AG09309 (cell line): ENCODE measurements at places on chromosomes 7 and 10.
A peak's percentile ranks its signal among the peaks of the same experiment; 100 is the strongest.

DNA sequence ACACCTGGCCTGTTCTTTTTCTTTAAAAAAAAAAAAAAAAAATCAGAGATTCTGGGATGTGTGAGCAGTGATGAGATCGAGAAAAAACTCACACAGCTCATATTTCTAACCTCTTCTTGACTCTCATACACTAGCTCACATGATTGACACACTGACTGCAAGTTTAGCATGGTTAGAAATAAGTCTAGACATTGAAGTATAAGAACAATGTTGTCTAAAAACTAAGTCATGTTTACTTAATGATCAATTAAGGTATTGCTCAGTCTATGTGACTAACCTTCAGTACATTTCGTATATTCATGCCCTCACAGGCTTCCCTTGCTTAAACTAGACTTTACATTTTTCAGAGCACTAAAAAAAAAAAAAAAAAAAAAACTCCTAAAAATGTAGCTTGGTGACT is 775.1 kb downstream of the GATA3 start:
- no peak for DNase-seq

GRCh38 chr7:20229646-20230500 is 12.7 kb upstream of the MACC1 start:
- DNase-seq, result peak; percentile 59

GRCh38 chr7:3128857-3129490 is 85.3 kb upstream of the CARD11 start:
- DNase-seq, result no peak

GRCh38 chr10:36440539-36440938 is 684.9 kb upstream of the ANKRD30A start:
- DNase-seq, result no peak

GRCh38 chr10:53111529-53111928 is 338.9 kb upstream of the MBL2 start:
- DNase-seq, result no peak

GRCh38 chr7:4436936-4437335 is 245.2 kb upstream of the FOXK1 start:
- no peak for DNase-seq

DNA sequence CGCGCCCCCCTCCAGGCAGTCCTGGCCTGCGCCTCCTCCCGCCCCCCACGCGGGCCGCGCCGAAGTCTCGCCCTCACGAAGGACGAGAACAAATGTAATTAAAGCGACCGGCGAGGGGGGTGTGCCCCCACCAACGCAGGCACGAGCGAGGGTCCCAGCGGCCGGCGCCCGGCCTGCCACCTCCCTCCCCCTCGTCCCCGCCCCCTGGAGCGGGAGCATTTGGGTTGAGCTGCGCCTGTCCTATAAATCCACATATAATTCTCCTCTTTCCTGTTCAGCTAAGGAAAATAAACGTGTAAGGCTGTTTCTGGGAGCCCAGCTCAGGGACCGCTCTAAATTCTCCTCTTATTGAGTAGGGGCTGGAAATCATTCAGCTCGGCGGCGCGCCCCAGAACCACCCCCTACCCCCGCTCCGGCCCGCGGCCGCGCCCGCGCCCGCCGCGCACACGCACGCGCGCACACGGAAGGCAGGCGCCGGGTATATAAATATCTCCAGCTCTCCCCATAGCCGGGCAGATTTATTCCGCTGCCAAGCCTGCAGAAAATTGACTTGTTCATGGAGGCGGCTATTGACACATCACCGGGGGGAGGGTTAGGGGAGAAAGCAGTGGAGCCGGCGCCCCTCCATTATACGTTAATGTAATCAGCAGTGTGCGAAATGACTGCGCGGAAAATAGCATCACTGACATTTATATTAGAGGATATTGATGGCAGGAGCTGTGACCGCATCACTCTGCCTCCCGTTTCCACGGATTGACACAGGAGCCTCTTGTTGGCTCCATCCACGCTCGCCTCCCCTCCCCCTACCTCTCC is 61.6 kb upstream of the BTRC start:
- DNase-seq, result no peak

GRCh38 chr7:150405584-150406311 is 26.6 kb downstream of the ZNF775 start:
- DNase-seq, result no peak

- no peak for DNase-seq
Observed at GRCh38 chr7:41501006-41501405, 201.9 kb downstream of the INHBA start.

GRCh38 chr10:132388891-132389432 is 8.0 kb upstream of the PWWP2B start:
- no peak for DNase-seq

GRCh38 chr7:99451936-99452335 is 13.2 kb downstream of the CPSF4 start:
- DNase-seq, result no peak
